ENCODE measurements at places on chromosomes 6 and 20.

DNA sequence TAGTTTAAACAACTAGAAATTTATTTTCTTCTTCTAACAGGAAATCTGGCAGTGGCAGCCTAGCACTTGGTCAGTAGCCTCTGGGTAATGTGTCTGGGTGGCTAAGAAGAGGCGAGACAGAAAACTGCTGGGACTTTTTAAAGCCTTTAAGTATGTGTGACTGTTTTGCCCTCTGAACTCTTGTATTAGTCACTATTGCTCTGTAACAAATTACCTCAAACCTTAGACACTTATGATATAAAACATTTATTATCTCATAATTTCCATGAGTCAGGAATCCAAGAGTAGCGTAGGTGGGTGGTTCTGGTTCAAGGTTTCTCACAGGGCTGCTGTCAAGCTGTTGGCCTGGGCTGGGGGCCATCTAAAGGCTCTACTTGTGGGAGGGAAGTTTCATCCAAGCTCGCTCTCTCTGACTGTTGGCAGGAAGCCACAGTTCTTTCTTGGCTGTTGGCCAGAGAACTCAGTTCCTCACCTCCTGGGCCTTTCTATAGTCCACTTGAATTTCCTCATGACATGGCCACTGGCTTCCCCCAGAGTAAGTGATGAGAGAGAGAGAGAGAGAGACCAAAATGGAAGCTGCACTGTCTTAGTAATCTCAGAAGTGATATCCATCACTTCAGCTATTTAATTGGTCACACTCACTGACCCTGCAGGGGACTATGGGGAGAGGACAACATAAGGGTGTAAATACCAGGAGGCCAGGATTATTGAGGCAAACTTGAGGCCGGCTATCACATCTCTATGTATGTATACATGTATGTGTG, 17.4 kb upstream of the TBC1D22B start:
- peak; percentile 56 for DNase-seq

- no peak for DNase-seq
Measured at GRCh38 chr6:158057213-158057987, 75.7 kb downstream of the SYNJ2 start.

GRCh38 chr20:46062621-46063020, 27.1 kb downstream of the NCOA5 start:
- no peak for DNase-seq

GRCh38 chr6:137700751-137701477, 166.1 kb upstream of the TNFAIP3 start:
- no peak for DNase-seq

GRCh38 chr6:105607636-105608621, 205.0 kb upstream of the PREP start:
- no peak for DNase-seq

DNA sequence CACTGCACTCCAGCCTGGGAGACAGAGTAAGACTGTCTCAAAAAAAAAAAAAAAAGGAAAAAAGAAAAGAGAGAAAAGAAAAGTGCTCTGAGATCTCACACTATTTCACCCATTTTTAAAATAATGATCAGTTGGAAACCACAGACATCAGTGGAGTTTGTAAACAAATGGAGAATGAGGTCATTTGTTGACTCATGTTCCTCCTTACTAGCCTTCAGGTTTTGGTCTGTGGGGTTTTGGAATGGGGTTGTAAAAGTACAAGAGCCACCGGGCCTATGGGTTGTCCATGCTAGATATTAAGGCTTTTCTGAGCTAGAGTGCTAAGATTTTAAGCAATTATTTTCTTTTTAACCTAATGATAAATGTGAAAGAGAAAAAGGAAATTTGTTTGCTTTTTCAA, 104.4 kb upstream of the PRL start:
- no peak for DNase-seq

GRCh38 chr6:56093776-56094175, 153.6 kb downstream of the COL21A1 start:
- no peak for DNase-seq

GRCh38 chr6:48199499-48199898, 88.5 kb upstream of the PTCHD4 start:
- no peak for DNase-seq

- DNase-seq, result no peak
Measured at GRCh38 chr20:57078116-57078515, 188.3 kb downstream of the BMP7 start.

DNA sequence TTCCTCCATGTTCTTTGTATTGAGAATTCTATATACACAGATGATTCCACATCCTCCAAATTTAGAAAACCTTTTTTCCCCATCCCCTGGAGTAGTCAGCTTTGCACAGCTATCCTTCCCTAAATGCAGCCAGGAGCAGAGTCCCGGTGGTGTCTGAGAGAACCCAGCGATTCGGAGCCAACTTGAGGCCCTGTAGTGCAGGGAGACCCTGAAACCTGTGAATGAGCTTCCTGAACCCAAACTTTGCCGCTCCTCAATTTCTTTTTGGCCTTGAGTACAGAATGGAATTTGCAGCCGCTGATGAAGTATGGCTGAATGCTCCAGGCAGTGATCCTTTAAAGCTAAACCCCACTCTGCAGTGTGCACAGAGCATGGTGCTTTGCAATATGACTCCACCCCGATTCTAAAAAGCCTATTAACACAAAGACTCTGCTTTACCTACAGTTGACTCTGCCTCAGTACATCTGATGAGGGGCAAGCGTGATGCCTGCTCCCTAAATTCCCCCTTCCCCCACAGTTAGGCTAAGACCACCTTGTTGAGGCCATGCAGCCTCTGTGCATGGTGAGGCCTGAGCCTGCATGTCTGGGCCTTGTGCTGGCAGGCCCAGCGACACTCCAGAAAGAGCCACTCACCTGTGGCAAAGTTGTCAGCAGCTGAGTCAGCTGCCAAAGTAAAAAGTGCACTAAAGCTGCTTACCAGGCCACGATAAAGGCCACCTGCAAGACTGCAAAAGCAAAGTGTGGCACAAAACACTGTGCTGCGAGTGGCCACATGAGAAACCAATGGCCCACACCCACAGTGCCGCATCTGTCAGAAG, 82.1 kb downstream of the PLEKHG1 start:
- no peak for DNase-seq

DNA sequence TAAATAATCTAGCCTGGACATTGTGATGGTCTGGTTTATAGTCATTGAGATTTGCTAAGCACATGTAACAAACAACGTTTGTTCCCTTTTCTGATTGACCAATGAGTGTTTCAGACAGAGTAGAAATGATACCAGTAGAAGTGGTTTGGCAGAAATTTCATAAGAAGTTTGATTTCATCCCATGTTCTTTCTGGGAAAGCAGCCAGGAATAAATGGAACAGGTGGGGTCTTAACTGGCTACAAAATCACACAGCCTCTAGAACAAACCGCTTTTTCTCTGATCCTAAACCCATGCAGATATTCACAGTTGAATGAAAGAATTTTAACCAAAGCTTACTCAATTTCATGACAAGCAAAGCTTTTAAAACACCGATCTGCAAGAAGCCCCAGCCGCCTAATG, 227.5 kb downstream of the UST start:
- no peak for DNase-seq

All from stimulated activated CD4-positive, alpha-beta T cell treated with anti-CD3 and anti-CD28 coated beads, Interleukin-1b, Interleukin-23, amount 100 ng/mL, for 4 hours (primary cell).